Activated CD4-positive, alpha-beta T cell treated with anti-CD3 and anti-CD28 coated beads, Interleukin-2, amount 10 ng/mL, durations not matched to agents 24 days and 14 days (primary cell): ENCODE measurements at places on chromosomes 3 and 15. TPM values are rescaled to one million over a fixed set of nuclear protein-coding genes. Genes with fewer than 3 reads are reported as not detected.

GRCh38 chr15:79724312-79724711 lies 172.5 kb downstream of the MTHFS start:
- H3K36me3 ChIP-seq: no peaks in the 10 kb centered on the region
- H3K4me1 ChIP-seq: no peaks in the 10 kb centered on the region
- H3K27me3 ChIP-seq: peaks cover 5% of the 10 kb centered on the region
- no peak overlapping the region for H3K27ac ChIP-seq
- H3K4me3 ChIP-seq: no peak overlapping the region

DNA sequence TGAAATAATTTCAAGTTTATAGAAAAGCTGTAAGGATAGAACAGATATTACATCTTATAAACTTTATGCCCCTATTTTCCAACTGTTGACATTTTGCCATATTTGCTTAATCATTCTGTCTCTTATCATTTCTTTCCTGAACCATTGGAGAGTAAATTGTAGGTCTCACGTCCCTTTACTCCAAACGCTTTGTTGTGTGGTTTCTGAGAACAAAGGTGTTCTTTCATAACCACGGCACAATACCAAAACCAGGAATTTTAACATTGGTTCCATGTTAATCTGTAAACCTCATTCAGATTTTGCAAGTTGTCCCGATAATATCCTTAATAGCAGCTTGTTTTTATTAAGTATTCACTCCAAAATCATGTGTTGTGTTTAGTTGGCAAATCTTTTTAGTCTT lies 134.8 kb downstream of the AKAP13 start:
- no peak for DNase-seq
- H3K27me3 ChIP-seq: no peaks in the 10 kb centered on the region
- H3K27ac ChIP-seq: no peak overlapping the region
- peaks cover 11% of the 10 kb centered on the region for H3K4me1 ChIP-seq
- H3K4me3 ChIP-seq: no peak overlapping the region
- H3K36me3 ChIP-seq: peaks cover 4% of the 10 kb centered on the region

GRCh38 chr3:115833074-115833473 lies 209.8 kb downstream of the GAP43 start:
- no peak overlapping the region for H3K27ac ChIP-seq
- H3K36me3 ChIP-seq: no peaks in the 10 kb centered on the region
- no peak for DNase-seq
- no peaks in the 10 kb centered on the region for H3K4me1 ChIP-seq
- no peak overlapping the region for H3K4me3 ChIP-seq
- peaks cover 12% of the 10 kb centered on the region for H3K27me3 ChIP-seq

DNA sequence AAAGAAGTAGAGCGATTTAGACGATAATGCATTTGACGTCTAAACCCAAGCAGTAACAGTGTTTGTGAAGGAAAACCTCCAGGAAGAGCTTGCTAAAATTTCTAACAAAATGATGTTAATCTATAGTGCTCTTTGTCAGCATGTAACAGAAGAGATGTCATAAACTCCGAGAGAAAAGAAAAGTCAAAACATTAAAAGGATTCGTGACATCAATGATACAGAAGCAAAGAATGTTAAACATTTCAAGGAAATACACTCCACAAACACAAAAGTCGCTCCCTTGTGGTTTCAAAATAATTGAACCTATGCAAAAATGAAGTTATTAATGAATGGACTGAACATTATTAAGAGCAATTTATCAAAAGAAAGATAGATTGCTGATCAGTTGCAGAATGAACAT lies 27.9 kb downstream of the AADAC start:
- no peaks in the 10 kb centered on the region for H3K4me1 ChIP-seq
- H3K27me3 ChIP-seq: peaks cover 17% of the 10 kb centered on the region
- no peak overlapping the region for H3K27ac ChIP-seq
- no peaks in the 10 kb centered on the region for H3K36me3 ChIP-seq
- no peak overlapping the region for H3K4me3 ChIP-seq

DNA sequence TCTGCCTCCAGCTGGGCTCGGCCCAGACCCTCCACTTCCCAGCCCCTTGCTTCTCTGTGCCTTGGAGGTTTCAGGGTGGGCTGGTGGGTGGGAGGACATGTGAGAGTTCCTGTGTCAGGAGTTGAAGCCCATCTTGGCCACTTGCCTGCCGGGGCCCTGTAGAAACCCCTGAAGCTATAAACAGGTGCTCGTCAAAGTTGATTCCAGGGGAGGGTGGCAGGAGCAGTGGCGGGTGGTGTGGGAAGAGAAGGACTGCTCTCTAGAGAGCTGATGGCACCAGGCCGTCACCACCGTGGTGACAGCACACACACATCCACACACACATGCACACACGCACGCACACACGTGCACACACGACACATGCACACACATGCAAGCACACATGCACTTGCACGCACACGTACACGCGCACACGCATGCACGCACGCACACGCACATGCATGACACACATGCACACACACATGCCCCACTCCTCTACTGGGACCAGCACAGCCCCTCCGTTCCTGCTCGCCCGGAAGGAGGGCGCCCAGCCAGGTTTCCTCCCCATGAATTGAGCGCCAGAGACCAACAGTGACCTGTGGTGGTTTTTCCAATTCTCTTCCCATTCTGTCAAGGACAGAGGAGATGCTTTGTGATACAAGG lies 56.3 kb upstream of the CGNL1 start:
- no peak overlapping the region for H3K4me3 ChIP-seq
- no peak overlapping the region for H3K27ac ChIP-seq
- DNase-seq: no peak
- no peaks in the 10 kb centered on the region for H3K27me3 ChIP-seq
- no peaks in the 10 kb centered on the region for H3K36me3 ChIP-seq

DNA sequence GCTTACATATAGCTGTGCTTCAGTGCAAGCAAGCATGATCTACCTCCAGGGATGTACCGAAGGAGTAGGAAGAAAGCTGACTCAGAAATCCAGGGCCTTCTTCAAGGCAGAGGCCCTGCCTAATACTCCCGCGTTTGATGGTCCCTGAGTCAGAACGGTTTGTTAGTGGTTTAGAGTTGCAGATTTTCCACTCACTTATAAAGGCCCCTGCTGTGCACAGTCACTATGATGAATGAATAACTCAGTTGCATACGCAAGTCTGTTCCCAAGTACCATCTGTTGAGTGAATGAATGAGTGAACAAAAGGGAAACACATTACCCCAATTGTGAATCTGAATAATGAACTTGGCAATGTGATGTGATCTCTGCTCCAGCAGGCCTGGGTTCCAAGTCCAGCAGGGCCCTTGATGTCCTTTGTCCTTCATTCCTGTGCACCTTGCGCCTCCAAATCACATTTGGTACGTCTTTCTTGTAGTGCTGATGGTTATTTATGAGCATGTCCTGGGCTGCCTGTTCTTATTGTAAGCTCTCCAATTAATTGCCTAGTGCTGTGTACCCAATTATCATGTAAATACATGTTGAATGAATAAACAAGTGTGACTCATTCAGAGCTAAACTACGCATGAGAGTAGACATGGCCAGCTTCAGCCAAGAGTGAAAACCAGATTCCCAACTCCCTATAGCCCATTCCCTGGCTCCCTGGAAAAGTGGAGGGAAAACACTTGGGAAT lies 85.3 kb upstream of the LIMD1 start:
- peak; percentile 63 for DNase-seq
- H3K36me3 ChIP-seq: peaks cover 11% of the 10 kb centered on the region
- no peak overlapping the region for H3K27ac ChIP-seq
- no peak overlapping the region for H3K4me3 ChIP-seq
- H3K27me3 ChIP-seq: no peaks in the 10 kb centered on the region

DNA sequence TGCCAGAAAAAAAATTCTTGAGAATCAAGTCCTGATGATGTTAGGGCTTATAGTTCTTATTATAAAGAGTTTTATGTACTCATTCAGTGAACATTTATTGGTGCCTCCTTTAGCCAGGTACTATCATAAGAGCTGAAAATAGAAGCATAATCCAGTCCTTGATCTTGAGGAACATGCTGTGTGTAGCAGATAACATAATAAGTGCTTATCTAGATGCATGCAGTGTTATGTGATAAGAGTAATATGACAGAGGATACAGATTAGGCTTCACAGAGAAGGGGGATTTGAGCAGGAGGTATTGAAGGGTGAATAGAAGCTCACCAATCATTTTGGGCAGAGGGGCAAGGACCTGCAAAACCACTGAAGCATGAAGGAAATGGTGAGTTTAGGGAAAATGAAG lies 1.1 kb downstream of the CCR2 start:
- H3K4me1 ChIP-seq: peaks cover 79% of the 10 kb centered on the region
- peaks cover 47% of the 10 kb centered on the region for H3K27me3 ChIP-seq
- no peak for DNase-seq
- peak overlapping the region; percentile 77 for H3K4me3 ChIP-seq
- peak overlapping the region; percentile 48 for H3K27ac ChIP-seq

- H3K27ac ChIP-seq: no peak overlapping the region
- no peak overlapping the region for H3K4me3 ChIP-seq
- no peak for DNase-seq
- H3K27me3 ChIP-seq: no peaks in the 10 kb centered on the region
- H3K36me3 ChIP-seq: no peaks in the 10 kb centered on the region
Measured at GRCh38 chr3:76789237-76789636, 250.7 kb upstream of the ROBO2 start.

DNA sequence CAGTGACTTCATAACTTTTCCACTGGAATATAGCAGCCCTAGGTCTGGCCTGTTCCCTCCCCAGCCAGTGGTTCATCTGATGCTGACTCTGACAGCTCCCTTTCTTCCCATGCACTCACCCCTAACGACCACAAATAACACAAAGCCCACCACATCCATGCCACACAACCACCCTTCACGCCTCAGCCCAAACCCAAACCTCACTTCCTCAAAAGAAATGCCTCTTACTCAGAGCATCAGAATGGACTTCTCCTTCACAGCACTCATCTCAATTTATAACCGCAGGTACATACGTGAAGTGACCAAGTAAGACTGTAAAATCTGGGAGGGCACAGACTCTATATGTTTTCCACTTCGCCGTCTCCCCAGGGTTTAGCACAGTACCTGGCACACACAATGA lies 1.1 kb downstream of the RBSN start:
- peak overlapping the region; percentile 90 for H3K4me3 ChIP-seq
- peaks cover 33% of the 10 kb centered on the region for H3K36me3 ChIP-seq
- peaks cover 29% of the 10 kb centered on the region for H3K4me1 ChIP-seq
- H3K27ac ChIP-seq: peak overlapping the region; percentile 93

The TNNC1 gene
- 1.2 and 1.5 TPM in 2 replicates for total RNA-seq

The CLDN18 gene
- not detected in 2 replicates for total RNA-seq

The PP2D1 gene
- not detected in 2 replicates for total RNA-seq

The GABRG3 gene
- total RNA-seq: not detected in 2 replicates

The CPA3 gene
- not detected in 2 replicates for total RNA-seq
